Kidney (tissue), 22 donors: ENCODE measurements at places on chromosomes 3 and 15.

DNA sequence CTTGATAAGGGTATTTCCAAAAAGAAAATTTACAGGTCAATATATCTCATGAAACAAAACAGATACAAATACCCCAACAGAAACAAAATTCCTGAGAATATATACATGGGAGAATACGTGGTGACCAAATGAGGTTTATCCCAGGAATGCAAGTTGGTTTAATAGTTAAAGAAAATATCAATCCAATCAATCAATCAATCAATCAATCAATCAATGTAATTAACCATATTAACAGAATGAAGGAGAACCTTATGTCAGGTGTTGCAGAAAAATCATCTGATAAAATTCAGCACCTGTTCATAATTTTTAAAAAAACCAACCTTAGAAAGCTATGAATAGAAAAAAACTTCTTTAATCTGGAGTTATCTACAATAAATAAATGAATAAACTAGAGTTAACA lies 35.9 kb downstream of the ITGA11 start:
- no peak for DNase-seq

- peak; percentile 52 for DNase-seq
Measured at GRCh38 chr3:32197991-32198390, 40.5 kb upstream of the CMTM8 start.

DNA sequence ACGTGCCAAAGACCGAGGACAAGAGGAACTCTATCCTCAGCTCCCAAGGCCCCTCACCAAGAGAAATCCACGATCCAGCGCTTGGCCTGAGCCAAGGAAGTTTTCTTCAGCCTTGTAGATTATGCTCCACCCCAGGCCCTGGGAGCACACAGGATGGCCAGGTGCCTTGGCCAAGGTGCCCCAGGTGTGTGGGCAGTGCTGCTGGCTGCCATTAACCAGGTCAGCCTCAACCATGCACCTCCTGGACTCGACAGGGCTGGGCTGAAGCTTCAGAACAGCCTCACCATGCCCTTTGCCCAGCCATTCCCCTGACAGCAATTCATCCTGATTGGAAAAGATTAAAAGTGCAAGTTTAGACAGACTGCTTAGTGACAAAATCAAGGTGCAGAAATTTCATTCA lies 10.9 kb upstream of the MESP1 start:
- DNase-seq = no peak

DNA sequence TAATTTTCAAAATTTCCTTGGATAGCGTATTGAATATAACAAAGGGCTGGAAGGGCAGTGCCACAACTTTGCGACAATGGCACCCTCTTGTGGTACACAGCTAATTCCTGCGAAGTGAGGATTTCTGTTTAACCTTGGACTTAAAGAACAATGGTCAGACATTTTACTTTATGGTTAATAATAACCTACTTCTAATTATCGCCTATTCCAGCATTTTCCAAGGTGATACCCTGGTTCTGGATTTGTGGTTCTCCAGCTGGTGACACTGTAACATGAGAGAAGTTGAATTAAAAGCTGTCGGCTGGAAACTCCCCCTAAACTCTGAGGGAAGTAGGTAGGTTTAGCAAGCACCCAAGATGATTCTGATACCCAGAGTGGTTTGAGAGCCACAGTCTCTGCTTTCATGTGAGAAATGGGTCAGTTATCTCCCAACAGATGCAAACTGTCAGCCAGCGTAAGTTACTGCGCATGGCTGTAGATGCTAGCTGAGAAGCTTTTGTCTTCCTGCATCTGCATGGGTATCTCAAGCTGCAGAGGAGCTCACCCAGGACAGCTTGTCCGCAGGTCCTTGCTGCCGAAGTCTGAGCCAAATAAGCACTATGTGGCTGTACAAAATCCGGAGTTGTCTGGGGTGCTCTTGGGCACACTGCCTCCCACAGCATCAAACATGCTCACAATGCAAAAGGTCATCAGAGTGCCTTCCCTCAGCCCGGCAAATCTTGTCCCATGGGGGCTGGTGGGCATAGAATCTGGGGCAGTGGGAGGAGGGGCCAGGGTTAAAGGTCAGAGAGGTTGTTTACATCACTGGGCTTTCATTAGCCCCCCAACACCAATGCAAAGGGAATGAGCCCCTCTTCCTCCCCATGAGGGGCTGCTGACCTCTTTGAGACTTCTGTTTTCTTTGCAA lies 6.6 kb upstream of the CHSY1 start:
- peak; percentile 90 for DNase-seq

DNA sequence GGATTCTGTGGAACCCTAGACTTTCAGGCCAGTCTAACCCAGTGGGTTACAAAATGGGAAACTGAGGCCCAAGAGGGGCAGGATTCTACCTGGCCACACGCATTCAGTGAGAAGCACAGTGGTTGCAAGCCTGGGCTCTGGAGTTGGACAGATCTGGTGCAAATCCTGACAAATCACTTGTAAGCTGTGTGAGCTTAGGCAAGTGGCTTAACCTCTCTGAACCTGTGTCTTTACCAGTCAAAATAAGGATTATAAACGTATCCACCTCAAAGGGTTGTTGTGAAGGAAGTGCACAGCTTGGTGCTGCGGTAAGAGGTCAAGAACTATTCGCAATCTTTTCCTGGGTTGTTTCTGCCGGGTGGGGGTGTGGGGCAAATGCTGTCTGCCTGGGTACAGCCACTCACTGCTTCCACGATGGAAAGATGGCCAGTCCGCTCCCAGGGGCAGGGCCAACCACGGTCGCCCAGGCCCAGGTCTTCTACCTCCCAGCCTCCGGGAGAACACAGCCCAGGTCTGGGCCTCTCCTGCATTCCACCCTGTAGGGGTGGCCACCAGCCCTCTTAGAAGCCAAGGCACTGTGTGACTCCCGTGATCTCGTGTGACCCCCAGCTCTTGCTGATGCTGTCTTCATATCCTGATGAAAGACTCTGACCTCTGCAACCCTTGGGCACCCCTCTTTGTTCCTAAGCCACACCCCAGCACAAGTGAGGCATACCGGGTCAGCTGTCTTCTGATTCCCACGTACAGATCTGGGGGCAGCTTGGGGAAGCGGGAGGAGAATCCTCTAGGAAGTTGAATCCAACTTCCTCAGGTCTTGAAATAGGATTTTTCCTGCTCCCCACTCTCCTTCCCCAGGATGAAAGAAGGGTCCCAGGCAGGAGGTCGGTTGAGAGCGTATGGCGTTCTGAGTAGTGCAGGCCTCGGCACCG lies 1.5 kb downstream of the CHRNA3 start:
- DNase-seq = no peak

DNA sequence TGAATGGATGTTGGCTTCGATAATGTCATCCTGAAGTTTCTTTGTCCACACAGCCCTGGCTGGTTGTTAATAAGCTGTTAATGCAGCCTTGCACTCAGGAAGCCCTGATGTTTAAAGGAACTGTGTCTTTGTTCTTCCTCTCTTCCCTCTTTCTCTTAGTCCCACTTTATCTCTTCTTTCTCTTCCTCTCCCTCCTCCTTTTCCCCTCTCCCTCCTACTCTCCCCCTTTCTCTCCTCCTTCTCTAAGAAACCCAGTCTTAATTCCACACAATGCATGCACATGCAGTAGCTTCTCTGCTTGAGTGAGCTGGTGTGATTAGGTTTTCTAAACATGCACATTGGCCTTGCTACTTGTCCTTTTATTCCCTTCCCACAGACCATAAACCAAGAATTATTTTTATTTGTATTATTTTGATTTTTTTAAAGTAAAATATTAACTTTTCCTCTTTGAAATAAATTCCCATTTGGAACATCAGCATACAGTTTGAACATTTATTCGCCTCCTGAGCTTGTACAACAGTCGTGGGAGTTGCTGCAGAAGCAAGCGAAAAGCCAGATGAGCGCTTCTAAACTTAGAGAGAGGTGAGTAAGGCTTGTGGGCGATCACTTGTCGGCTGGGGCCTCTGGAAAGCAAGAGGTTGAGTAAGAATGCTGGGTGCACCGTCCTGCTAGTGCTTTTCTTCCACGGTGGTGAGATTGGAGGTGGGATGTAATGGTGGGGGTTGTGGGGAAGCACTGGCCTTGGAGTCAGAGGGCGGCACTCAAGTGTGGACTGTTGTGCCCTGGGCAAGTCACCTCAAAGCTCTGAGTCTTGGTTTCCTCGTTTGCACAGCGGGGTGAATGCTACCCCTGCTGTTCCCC lies 7.2 kb downstream of the GHRL start:
- no peak for DNase-seq

DNA sequence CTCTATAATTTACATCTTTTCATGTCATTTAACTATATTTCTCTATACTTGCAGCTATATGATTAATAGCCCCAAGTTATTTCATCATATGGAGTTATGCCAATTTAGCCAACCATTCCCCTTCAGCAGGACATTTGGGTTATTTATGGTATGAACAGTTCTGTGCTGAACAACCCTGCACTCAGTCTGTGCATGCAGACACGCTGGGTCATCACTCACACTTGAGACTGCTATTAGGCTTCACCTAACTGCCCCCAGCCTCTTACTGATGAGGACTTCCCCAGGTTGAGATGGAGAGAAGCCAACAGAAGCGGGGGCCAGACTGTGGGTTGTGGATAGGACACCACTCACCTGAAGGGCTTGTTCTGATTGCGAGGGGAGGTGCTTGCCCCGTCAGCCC lies 7.3 kb downstream of the TADA3 start:
- no peak for DNase-seq

- no peak for DNase-seq
Measured at GRCh38 chr3:42493126-42493797, 9.2 kb upstream of the VIPR1 start.

GRCh38 chr15:35937380-35937779 lies 391.4 kb upstream of the DPH6 start:
- DNase-seq = no peak

DNA sequence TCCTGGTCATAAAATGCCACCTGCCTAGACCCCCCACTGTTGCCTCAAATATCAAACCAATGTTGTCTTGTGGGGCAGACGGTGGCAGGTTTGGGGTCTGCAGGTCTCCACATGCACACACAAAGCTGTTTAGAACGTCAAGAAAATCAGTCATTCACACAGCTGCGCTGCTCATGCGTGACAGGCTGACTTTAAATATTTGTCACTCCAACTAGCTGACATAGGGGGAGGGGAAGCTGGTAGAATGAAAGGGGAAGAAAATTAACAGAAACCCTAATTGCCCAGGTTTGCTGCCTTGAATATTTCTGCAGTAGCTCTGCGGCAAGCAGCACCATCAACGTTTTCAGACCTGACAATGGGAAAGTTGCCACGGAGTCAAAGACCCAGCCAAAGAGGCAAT lies 201.8 kb downstream of the ABHD5 start:
- DNase-seq = peak; percentile 62

DNA sequence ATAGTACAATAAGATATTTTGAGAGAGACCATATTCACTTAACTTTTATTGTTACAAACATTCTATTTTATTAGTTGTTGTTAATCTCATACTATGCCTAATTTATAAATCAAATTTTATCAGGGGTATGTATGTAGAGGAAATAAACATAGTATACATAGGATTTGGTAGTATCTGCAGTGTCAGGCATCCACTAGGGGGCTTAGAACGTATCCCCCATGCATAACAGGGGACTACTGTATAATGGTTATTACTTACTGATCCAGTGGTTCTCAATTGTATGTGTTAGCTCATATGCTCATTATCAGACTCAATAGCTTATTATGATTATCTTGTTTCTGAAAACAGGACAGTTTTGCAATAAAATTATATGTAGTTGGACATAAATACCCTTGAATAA lies 27.6 kb downstream of the CMC1 start:
- no peak for DNase-seq

GRCh38 chr15:89662893-89663626 lies 7.8 kb upstream of the KIF7 start:
- peak; percentile 57 for DNase-seq

GRCh38 chr15:88664151-88664778 lies 25.4 kb downstream of the ISG20 start:
- no peak for DNase-seq

DNA sequence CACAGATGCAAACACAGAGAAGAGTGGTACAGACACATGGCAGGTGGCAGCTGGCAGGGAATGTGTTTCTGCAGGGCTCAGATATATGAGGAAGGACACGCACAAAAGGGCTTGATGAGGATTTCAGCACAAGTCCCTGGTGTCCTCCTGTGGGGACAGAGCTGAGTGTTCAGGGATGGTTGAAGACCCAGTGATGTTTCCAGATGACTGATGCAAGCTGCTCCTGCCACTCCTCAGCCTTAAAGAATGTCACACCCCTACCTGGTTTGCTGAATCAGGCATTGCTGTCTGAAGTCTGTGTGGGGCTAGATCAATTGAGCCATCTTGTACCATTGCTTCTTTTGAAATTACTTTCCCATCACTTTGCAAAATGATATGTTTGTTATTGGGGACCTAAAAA lies 40.2 kb downstream of the TNFAIP8L3 start:
- no peak for DNase-seq

DNA sequence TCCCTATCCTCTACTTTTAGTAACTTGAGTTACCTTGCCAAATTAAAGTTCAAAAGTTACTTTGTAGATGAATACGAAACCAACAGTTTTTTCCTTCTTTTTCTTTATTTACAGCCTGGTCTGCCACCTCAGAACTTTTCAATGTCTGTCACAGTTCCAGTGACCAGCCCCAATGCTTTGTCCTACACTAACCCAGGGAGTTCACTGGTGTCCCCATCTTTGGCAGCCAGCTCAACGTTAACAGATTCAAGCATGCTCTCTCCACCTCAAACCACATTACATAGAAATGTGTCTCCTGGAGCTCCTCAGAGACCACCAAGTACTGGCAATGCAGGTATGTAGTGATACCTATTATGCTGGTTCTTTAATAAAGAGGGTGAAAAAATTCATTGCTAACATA lies 59.0 kb downstream of the LYSMD4 start:
- DNase-seq = no peak

- DNase-seq = peak; percentile 88
Measured at GRCh38 chr3:65597226-65597951, 441.3 kb downstream of the MAGI1 start.

- DNase-seq = no peak
Measured at GRCh38 chr3:157405457-157405856, 31.2 kb upstream of the PTX3 start.

- DNase-seq = peak; percentile 56
Measured at GRCh38 chr3:72520690-72521308, 327.4 kb downstream of the SHQ1 start.

- DNase-seq = no peak
Measured at GRCh38 chr15:86384186-86384585, 304.5 kb downstream of the AGBL1 start.
